ENCODE measurements at places on chromosomes 6 and 20. TPM values are rescaled to one million over a fixed set of nuclear protein-coding genes. Genes with fewer than 3 reads are reported as not detected.

The PSORS1C2 gene
- not detected for total RNA-seq

The HLA-DQB2 gene
- total RNA-seq: not detected

The OSER1 gene
- total RNA-seq: 30.4 TPM

The COL9A3 gene
- 27.9 TPM for total RNA-seq

The DNAH8 gene
- under 0.01 TPM for total RNA-seq
